ENCODE measurements at places on chromosomes 1 and 21.

GRCh38 chr1:87940421-87940820, 611.7 kb downstream of the LMO4 start:
- no peak for DNase-seq

- DNase-seq, result peak; percentile 13
Observed at GRCh38 chr1:158095737-158096335, 84.9 kb upstream of the CD1D start.

- no peak for DNase-seq
Observed at GRCh38 chr1:229509576-229509975, 1.4 kb upstream of the NUP133 start.

DNA sequence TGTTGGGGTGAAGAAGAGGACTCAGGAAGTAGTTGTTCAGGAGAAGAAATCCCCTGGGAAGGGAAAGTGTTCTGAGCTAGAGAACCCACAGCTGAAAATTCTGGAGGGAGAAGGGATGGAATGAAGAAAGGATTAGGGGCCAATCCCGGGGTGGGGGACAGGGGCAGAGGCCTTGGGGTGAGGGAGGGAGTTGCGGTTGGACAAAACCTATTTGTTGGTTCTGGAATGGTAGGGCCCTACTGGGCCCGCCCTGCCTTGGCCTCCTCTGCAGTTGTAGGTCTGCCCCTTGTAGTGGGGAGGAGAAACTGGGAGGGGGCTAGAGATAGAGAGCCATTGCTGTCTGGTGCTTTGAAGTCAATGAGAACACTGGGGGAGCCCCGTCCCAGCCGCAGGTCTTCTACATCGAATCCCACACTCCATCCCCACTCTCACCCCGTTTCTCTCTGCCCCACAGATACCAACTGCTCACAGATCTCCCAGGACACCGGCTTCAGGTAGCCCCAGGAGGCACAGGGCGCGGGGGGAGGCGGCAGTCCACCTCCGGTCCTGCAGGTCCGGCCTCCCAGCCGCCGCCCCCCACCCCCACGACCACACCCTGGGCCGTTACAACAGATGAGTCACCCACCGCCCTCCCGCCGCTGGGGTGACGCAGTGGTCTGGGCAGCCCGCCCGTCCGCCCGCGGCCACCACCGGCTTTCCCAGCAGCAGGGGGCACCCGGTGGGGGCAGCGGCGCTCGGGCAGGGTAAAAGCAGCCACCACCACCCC, 1.1 kb downstream of the TAGLN2 start:
- peak; percentile 83 for DNase-seq

GRCh38 chr21:17901458-17902079, 82.4 kb upstream of the C21orf91 start:
- DNase-seq, result no peak

GRCh38 chr1:86687595-86687994, 16.8 kb upstream of the SH3GLB1 start:
- DNase-seq, result no peak

DNA sequence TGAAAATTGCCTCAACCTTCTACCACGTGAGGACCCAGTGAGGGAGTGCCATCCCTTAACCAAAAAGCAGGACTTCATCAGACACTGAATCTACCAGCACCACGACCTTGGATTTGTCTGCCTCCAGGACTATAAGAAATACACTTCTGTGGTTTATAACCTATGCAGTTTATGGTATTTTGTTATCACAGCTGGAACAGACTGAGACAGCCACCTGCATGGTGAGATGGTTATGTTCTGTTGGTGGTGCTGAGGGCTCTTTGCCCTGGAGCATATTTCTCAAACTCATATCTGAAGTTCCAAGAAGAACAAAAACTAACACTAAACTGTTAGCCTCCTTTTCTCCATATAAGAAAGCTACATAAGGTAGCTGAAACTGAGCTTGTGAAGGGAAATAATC, 69.8 kb upstream of the RGS18 start:
- no peak for DNase-seq

Measured in CD4-positive, alpha-beta T cell treated with Interleukin-2 at 100 ng/mL for 4 hours (primary cell).